Fibroblast of the aortic adventitia (primary cell): ENCODE measurements at places on chromosomes 4 and X. TPM values are rescaled to one million over a fixed set of nuclear protein-coding genes. Genes with fewer than 3 reads are reported as not detected.

HELT gene
- not detected in 2 replicates for total RNA-seq

PRR32 gene
- total RNA-seq, result not detected in 2 replicates

BEND2 gene
- total RNA-seq, result not detected in 2 replicates

PRSS12 gene
- 4.7 and 27.1 TPM in 2 replicates for total RNA-seq

ARHGAP24 gene
- 67.6 and 104 TPM in 2 replicates for total RNA-seq

KLHL5 gene
- 50.9 and 103 TPM in 2 replicates for total RNA-seq

KLF8 gene
- total RNA-seq, result 0.90 and 1.8 TPM in 2 replicates

BEX1 gene
- 0.36 TPM in 1 of 2 replicates, not detected in the other for total RNA-seq

SPANXA1 gene
- total RNA-seq, result not detected in 2 replicates

ZDHHC9 gene
- total RNA-seq, result 7.8 and 37.1 TPM in 2 replicates

ZAR1 gene
- total RNA-seq, result not detected in 2 replicates

GRCh38 chrX:72554448-72555140 is 18.0 kb downstream of the HDAC8 start:
- DNase-seq, result no peak

DNA sequence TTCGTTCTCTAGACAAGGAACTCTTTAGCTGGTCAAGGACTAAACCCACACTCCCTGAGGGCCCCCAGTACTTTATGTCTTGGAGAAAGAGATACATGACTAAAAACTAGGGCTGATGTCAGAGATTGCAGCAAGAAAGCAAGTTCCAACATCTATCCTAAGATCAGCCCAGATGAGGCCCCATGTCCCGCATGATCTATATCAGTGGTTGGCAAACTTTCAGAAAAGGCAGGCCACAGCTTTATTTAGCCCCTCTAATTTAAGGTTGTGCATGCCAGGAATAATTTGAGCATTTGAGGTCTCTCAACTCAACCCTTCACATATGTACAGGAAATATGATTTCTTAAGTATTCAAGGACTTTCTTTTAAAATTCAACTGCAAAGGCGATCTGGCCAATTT is 44.1 kb upstream of the FRMD7 start:
- DNase-seq, result no peak

GRCh38 chr4:170306208-170306607 is 216.5 kb upstream of the AADAT start:
- no peak for DNase-seq

GRCh38 chrX:53743244-53743643 is 56.7 kb upstream of the HUWE1 start:
- DNase-seq, result no peak

GRCh38 chr4:175536852-175537453 is 275.1 kb downstream of the GPM6A start:
- peak; percentile 87 for DNase-seq

DNA sequence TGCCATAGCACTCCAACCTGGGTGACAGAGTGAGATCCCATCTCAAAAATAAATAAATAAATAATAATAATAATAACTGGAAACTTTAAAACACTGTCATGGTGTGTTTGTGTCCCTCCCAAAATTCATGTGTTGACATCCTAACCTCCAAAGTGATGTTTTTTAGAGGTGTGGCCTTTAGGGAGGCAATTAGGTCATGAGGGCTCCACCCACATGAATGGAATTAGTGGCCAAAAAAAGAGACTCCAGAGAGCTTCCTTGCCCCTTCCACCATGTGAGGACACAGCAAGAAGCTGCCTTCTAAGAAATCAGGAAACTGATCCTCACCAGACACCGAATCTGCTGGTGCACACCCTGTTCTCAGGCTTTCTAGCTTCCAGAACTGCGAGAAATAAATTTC is 23.8 kb upstream of the RAPGEF2 start:
- DNase-seq, result no peak

GRCh38 chr4:70651864-70652506 is 14.3 kb downstream of the JCHAIN start:
- DNase-seq, result peak; percentile 70

- DNase-seq, result no peak
Measured at GRCh38 chrX:74923942-74924448, 1.3 kb downstream of the NEXMIF start.

DNA sequence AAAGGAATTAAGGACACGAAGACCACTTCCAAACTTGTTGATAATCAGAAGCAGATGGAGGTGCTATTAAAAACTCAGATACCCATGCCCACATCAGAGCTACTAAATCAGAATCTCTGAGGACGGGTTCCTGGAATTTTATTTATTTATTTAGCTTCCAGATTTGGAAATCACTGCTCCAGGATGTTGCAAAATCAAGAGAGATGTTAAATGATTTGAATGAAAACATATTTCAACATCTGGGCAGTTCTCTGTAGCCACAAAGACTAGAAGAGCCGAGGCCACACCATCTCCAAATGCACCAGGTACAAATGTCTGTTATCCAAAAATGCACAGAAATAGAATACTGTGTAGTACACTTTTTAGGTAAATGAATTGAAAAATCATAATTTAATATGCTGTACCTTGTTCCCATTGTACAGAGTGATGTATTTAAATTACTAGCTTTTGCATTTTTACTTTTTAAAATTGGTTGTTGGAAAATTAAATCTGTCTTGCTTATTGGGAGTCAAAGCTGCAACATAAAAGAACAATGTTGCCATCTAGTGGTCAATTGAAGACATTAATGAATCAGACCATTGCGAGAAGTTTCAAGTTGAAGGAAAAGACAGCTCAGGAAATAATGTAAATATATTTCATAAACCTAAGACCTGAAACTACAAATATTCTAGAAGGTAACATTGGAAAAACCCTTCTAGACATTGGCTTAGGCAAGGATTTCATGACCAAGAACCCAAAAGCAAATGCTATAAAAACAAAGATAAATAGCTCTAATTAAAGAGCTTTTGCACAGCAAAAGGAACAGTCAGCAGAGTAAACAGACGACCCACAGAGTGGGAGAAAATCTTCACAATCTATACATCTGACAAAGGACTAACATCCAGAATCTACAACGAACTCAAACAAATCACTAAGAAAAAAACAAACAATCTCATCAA is 151.3 kb upstream of the TTC29 start:
- peak; percentile 80 for DNase-seq

- peak; percentile 43 for DNase-seq
Measured at GRCh38 chr4:103204111-103204510, 6.0 kb upstream of the CENPE start.

DNA sequence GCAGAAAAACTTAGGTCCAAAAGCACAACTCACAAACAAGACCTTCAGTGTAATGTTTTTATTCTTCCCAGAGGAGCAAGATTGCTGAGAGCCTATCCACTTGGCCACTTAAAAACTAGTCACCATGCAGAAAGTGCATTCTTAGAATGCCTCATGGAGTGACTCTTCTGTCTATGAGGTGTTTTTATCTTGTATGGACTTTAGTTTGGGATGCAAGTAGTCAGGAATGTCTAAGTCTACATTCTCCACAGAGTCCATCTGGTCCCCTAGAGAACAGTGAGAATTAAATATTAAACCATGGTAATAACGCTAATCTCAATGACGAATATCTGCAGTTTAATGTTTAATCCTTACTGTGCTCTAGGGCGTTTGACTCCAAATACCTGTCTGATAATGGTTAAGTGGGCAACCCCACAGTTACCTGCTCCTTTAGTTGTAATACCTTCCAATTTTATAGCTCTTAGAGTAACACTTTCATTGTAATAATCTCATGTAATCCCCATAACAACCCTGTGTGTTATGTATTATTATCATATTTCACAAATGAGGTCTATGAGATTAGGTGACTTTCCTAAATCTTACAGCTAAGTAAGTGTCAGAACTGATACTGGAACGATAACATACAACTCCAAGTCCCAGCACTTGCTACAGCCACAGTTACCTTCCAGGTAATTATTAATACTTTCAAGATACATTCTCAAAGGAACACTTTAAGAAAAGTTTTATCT is 235.6 kb upstream of the JADE1 start:
- peak; percentile 92 for DNase-seq

DNA sequence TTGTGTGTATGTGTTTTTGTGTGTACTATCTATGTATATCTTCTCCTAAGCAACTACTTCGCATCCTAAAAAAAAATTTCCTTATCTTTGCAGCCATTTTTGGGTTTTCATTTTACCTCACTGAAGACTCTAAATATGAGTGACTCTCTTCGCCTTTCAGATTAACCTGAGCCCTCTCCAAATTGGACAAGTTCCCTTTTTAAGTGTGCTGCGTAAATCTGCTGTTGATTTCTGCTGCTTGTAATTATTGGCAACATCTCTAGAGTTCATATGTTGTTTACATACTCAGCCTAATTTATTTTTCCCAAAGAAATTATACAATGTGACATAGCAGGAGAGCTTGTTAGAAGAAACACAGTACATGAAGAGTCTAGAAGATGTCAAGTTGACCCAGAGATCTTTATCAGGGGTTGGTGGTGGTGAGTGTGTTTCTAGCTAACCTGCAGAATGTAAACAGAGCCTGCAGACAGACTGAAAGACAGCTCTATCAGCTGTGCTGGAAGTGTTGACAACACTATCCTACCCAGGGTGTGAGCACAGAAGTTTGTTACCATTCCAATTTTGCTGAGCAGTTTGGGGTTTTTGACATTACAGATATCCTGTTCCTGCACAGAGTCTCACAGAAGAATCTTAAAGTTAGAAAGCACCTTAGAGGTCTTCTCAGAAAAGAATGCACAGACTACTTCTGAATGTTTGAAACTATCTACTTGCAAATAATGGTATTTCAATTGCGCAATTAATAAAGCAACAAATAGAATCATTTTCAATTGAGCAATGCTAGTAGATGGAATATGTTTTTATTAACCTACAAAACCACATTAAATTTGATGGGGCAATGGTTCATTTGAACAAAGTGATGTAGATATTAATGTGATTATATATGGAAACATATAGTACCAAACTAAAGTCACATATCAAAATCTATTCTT is 12.5 kb downstream of the SOX3 start:
- no peak for DNase-seq

DNA sequence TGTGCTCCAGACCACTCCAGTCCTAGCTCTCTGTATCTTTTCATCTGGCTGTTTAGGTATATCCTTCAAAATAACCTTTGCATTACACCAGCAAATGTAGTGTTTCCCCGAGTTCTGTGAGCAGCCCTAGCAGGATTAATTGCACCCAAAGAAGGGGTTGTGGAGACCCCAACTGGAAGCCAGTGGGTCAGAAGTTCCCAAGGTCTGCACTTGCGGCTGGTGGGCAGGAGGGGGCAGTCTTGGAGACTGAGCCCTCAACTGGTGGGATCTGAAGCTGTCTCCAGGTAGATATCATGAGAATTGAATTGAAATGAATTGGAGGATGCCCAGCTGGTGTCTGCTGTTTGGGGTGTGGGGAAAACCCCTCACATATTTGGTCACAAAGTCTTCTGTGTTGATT is 1485.3 kb upstream of the TENM3 start:
- no peak for DNase-seq

GRCh38 chrX:48617542-48618340 is 20.4 kb downstream of the WDR13 start:
- peak; percentile 26 for DNase-seq

DNA sequence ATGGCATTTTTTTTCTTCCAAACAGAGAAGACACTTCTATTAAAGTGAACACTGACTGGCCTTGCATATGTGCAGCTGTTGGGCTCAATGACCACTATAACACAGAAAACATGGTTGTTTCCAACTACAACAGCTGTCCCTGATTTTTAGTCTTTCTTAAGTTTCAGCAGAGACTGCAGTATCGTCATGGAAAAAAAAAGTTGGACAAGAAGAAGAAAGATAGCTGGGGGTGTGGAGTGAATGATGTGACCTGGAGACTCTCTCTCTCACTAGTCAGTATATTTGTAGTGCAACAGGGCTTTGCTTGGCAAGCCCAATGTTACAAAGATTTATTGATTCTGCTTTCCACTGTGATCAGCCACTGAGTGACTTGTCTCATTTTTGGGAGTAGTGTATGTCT is 29.5 kb upstream of the C4orf54 start:
- no peak for DNase-seq

- peak; percentile 49 for DNase-seq
Measured at GRCh38 chr4:109574443-109574850, 14.4 kb downstream of the MCUB start.
